ENCODE measurements at places on chromosomes 2 and 18.

- no peak for DNase-seq
These were observed 303.2 kb upstream of the MC4R start for GRCh38 chr18:60675801-60676200.

- no peak for DNase-seq
These were observed 199.3 kb downstream of the ZNF407 start for GRCh38 chr18:74796841-74797576.

DNA sequence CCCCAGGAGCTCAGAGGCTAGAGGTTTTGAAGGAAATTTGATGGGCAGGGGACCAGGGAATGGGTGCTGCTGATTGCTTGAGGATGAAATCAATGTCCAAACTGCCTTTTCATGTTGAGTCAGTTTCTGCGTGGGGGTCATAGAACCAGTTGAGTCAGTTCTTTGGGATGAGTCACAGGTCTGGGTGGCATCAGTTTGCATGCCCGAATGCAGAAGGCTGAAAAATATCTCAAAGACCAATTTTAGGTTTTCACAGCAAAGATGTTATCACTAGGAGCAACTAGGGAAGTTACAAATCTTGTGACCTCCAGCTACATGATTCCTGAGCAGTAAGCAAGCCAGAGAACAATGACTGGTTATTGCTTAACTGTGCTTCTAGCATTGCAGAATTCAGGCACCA lies 1135.1 kb upstream of the CRIM1 start:
- DNase-seq = no peak

DNA sequence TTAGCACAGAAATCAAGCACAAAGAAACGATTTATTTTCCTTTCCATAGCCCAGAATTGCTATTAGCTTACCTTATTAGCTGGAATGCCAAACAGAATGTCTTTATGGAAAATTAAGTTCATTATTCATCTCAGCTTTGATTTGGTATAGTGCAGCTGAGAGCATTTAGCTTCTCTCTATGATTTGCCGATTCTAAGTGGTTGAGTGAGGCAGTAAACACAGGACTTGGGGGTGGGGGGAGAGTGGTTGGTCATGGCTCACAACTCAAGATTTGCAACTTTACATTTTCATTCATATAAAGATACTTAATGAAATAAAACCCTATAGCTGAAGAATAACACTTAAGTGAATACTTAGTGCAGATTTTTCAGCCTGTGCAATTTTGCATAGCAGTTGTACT lies 395.2 kb downstream of the TGIF1 start:
- no peak for DNase-seq

DNA sequence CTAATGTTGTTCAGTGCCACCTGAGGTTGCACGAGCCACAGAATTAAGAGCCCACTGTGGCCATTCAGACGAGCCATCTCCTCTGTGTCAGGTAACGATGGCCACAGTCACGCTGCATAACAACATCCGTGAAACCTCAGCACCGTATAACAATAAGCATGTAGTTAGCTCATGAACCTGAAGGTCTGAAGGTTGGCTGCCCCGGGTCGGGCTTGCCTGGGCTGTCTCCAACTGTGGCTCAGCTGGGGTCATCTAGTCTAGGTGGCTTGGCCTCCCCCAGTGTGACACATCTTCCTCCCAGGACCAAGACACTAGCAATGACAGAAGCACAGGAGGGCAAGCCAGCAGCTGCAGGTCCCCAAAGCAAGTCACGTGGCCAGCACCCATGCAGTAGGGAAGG lies 258.0 kb downstream of the GLI2 start:
- DNase-seq = no peak

GRCh38 chr2:141323571-141323970 lies 807.2 kb downstream of the LRP1B start:
- no peak for DNase-seq

DNA sequence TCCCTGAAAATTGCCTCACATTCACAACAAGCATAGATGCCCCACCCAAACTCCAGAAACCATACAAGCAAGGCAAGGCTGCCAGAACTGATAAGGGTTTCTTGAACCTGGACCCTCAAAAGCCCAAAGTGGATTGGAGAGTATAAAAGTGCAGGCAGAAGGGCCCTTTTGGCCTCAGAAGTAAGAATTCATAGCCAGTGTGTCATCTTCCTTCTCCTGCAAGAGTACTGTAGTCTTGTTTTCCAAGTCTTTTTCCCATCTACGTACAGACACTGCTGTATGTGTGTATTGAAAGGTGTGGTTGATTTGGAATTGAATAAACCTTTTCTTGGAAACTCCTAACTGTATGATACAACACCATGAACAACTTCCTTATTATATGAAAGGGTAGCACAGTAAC lies 46.8 kb downstream of the ZC3H15 start:
- DNase-seq = no peak

DNA sequence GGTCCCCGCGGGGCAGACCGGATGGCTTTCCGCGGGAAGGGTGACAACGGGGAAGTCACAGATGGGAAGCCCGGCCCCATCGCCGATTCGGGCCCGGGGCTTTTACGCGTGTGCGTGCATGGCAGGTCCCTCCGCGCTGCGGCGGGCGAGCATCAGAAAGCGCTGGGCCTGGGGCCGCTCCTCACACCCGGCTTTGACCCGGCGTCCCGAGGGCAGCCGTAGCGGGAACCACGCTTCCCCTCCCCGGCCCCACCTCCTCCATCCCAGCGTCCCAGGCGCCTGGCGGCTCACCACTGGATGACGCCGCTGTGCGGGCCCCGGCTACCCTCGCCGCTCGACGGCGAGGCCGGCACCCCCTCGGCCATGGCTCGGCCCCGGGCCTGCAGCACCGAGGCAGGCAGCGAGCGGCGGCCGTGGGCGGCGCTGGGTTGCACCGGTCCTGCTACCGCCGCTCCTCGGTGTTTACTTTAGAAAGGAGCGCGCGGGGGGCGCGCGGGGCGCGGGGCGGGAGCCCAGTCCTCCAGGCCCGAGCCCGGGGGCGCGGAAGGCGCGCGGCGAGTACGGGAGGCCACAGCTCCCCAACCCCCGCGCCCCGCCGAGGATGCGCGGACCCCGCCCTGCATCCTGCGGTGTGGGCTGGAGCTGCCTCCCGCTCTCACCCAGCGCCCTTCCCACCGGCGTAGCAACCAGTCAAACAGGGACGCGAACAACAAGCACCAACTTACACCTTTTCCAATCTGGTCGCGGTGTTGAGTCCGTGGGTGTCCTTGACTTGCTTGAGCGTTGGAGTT lies 806 bp downstream of the RFX8 start:
- peak; percentile 25 for DNase-seq

GRCh38 chr2:136027112-136027511 lies 41.7 kb upstream of the DARS1 start:
- no peak for DNase-seq

- no peak for DNase-seq
These were observed 58.7 kb downstream of the FASTKD2 start for GRCh38 chr2:206824087-206824618.

- DNase-seq = no peak
These were observed 138.4 kb upstream of the ARL4C start for GRCh38 chr2:234635284-234635683.

GRCh38 chr2:203889542-203889941 lies 22.0 kb downstream of the CTLA4 start:
- DNase-seq = no peak

DNA sequence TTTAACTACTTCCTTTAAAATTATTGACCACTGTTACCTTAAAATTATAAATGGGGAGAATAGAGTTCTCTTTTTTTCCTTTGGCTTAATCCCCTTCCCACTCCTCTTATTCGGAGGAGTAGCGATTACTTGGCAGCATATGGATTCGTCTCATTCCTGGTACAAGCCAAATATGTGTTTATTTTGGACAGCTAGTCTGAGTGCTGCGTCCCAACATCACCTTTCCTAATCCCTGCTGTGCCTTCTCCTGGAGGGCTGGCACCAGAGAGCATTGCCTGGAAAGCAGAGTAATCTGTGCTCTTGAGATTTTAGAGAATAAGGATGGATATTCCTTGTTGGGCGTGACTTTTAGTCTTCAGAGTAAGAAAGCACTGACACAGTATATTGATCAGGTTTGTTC lies 185.6 kb downstream of the AGAP1 start:
- DNase-seq = no peak

GRCh38 chr2:27807476-27807875 lies 36.0 kb downstream of the MRPL33 start:
- DNase-seq = peak; percentile 3

DNA sequence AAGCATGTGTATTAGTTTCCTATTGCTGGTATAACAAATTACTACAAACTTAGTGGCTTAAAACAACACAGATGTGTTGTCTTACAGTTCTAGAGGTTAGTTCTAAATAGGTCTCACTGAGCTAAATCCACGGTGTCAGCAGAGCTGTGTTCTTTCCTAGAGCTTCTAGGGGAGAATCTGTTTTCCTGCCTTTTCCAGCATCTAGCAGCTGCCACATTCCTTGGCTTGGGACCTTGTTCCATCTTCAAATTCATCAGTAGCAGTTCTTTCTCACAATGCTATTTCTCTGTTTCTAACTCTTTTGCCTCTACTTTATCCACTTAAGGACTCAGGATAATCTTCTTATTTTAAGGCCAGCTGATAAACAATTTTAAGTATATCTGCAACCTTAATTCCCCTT lies 32.2 kb upstream of the CREB1 start:
- no peak for DNase-seq

DNA sequence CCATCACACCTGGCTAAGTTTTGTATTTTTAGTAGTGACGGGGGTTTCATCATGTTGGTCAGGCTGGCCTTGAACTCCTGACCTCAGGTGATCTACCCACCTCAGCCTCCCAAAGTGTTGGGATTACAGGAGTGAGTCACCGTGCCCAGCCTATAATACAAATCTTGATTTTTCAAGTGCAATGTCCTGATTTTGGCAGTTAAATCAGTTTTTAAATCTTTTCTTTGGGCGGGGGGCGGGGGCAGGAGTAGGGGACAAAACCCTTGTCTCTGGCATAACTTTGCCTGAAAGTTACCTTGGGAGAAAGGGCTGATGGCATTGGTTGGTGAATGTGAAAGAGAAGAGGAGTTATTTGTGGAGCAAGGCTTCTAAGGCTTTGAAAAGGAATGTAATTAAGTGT lies 12.3 kb downstream of the GALNT1 start:
- no peak for DNase-seq

- DNase-seq = no peak
These were observed 18.6 kb downstream of the CYP27C1 start for GRCh38 chr2:127201452-127201851.

DNA sequence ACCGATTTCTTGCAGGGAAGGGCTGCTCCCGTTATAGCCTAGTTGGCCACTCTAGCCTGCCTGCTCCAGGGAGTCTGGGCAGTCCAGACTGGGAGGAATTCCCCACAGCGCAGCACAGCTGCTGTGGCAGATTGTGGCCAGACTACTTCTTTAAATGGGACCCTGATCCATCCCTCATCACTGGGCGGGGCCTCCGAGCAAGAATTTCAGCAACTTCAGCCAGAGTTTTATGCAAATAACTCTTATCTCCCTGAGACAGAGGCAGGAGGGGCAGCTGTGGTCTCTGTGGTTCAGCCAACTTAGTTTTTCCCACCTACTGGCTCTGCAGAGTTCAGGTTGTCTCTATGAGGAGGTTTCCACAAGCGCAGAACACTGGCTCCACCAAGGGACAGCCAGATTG lies 1583.2 kb downstream of the SUCLG1 start:
- DNase-seq = no peak

GRCh38 chr2:109062859-109063700 lies 65.9 kb upstream of the SH3RF3 start:
- DNase-seq = no peak

DNA sequence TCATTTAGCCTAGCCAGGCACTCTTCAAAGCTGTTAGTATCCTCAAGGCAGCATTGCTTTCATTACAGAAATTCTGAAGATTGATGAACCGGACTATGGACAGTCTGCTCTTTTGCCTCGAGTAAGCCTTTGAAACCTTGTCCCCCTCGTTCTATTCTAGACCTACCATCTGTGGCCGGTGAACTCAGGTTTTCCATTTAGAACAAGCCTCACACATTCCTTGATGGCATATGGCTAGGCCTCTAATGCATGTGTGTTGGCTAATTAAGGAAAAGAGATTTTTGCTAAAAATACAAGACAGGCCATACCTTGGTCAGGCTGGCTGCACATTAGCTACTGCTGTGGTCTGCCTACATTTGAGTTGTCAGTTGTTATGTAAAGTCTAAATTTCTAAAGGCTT lies 111.8 kb downstream of the CERS6 start:
- DNase-seq = no peak

DNA sequence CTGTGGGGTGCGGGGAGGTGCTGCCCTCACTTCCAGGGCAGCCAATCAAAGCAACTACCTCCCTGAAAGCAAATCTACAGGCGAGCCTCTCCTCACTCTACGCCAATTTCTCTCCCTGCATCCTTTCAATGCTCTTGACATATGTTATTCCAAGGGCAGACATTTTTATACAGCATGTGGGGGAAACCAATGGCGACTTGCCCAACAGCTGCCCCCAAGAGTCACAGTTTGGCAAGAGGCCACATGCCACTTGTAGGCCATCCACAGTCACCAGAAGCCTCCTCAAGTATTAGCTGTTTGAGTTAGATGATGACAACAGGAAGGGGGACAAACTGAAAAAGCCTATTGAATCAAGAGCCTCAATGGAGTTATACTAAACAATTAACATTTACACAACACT lies 114.6 kb downstream of the MYO5B start:
- DNase-seq = no peak

GRCh38 chr2:165582409-165582808 lies 112.9 kb downstream of the CSRNP3 start:
- no peak for DNase-seq

- DNase-seq = no peak
These were observed 203.3 kb upstream of the SPOPL start for GRCh38 chr2:138298120-138298814.

DNA sequence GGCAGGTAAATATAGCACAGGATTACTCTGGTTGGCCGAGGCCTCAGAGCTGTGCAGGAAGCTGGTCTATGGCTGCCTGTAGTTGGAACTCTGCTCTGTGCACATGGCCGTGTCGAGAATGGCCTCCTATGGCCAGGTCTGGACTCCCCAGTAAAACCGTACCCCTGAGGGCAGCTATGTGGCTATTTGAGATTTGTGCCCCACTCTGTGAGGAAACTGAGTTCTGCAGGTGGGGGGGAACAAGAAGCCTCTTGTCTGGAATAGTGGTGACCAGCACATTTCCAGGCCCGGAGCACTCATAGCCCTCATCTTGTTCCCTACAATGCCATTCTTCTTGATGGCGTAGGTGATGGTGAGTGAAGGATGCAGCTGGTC lies 15.0 kb upstream of the TEX51 start:
- no peak for DNase-seq

GRCh38 chr18:60905699-60906098 lies 427.5 kb upstream of the CDH20 start:
- DNase-seq = no peak
